ENCODE measurements at places on chromosomes 16 and 17.

GRCh38 chr17:64460955-64461354, 12.0 kb downstream of the MILR1 start:
- peak; percentile 23 for DNase-seq

GRCh38 chr17:47693731-47694580, at the start of gene TBKBP1:
Gene TBKBP1, plus strand, starts transcription at chr17:47694161. Its CDS starts 1,952 bp downstream, at chr17:47696113.
- peak; percentile 57 for DNase-seq

DNA sequence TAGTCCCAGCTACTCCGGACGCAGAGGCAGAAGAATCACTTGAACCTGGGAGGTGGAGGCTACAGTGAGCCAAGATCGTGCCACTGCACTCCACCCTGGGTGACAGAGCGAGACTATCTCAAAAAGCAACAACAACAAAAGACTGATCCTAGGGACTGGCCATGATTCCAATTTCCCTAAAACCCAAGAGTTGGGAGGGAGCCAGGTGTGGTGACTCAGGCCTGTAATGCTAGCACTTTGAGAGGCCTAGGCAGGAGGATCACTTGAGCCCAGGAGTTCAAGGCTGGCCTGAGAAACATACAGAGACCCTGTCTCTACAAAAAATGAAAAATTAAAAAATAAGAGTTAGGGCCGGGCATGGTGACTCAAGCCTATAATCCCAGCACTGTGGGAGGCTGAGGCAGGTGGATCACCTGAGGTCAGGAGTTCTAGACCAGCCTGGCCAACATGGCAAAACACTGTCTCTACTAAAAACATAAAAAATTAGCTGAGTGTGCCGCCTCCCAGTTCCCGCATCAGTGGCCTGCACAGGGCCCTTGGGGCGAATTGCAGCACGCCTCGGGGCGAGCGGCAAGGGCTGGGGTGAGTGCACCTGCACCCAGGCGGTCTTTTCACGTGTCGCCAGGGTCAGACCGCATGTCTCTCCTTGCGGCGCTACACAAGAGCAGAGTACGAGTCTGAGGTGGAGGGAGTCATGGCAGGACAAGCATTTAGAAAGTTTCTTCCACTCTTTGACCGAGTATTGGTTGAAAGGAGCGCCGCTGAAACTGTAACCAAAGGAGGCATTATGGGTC, 40.8 kb downstream of the CDH3 start:
- no peak for DNase-seq

GRCh38 chr17:32914181-32914580, 13.8 kb upstream of the TMEM98 start:
- no peak for DNase-seq

- peak; percentile 17 for DNase-seq
Observed at GRCh38 chr17:35841505-35841904, 27.2 kb downstream of the HEATR9 start.

DNA sequence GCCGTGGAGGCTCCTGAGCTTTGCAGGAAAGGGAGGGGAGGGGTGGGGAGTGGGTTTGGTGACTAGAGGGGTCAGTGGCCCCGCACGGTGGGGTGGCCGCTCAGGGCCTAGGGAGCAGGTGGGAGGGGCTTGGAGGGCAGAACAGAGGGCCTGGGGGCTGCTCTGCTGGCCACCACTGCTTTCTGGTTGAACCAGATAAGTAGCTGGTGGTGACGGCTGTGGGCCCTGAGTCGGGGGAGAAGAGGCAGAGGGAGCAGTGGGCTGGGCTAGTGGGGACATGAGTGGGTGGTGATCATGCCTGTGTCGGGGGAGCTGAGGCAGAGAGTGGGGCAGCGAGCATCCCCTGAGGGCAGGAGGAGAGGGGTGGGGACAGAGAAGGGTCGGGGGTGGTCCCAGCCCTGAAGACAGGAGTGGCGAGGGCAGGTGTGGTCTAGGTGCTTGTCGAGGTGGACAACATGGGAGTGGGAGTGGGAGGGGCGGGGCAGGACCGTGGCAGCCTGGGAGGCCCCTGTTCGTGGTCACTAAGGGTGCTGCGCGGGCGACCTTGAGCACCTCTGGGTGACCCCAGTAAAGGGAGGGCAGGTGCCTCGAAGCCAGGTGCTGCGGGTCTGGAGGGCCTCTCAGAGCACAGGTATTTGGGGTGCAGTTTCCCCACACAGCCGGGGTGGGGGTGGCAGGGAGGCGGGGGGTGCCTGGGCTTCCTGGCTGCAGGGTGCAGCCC, 6.3 kb upstream of the CD7 start:
- no peak for DNase-seq

- DNase-seq: no peak
Observed at GRCh38 chr17:48282303-48282702, 147.7 kb downstream of the SKAP1 start.

GRCh38 chr16:21009815-21010214, 109.2 kb downstream of the LYRM1 start:
- no peak for DNase-seq

- DNase-seq: peak; percentile 51
Observed at GRCh38 chr16:69112285-69113129, 7.1 kb downstream of the HAS3 start.

- no peak for DNase-seq
Observed at GRCh38 chr17:14032234-14032633, 37.1 kb upstream of the COX10 start.

GRCh38 chr16:54303613-54304012, 17.0 kb upstream of the IRX3 start:
- no peak for DNase-seq

DNA sequence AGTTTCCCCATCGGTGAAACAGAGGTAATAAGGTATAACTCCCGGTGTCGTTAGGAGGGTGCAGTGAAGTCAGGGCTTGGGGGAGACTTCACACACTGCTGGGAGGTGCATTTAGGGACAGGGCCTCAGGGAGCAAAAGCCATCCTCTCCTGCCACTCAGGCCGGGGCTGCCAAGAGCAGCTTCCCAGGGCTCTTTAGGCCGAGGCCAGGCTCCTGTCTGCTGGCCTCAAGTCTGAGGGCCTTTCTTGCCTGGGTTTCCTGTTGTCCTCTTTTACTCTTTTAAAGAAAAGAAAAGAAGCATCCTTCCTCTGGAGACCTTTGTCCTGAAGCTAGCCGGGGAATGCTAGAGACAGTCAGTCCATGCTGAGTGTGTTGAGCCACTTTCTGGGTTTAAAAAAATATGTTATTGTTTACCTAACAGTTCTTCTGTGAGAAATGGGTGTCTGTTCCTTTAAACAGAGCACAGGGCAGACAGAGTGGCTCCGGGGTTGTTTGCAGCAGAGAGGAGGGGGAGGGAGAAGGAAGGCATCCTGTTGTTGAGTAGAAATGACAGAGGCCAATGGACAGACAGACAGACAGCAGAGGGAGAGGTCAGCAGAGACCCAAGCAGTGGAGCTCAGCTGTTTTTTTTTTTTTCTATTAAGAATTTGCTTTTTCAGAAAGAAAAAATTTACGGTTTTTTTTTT, 79.1 kb downstream of the C17orf67 start:
- peak; percentile 89 for DNase-seq

DNA sequence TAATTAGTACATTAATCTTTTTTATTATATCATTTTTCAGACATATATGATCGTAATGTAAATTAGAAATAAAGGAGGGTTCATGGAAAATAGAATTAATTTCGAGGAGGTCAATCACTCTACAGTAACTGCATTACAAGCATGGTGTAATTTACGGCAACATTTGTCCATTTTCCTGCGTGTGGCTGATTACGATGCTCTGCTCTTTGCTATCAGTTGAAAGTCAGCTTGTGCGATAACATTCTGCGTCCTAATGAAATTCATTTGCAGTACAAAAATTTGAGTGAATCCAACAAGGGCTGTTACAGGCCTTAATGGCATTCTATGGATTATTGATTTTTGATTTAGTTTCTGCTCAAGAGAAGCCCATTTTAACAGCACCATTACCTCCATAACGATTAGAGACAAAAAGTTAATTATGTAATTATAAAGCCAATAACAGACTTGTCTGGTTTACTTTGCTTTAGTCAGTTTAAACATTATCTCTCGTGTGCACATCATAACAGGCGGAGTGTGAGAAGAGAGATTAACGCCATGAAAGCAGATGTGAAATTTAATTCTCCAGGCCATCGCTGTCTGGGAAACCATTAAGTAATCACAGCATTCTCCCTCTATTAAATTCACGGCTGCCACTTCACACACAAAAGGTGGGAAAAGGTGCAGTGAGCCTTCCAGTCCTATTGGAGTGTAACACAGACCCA, 256.4 kb upstream of the IRX3 start:
- no peak for DNase-seq

DNA sequence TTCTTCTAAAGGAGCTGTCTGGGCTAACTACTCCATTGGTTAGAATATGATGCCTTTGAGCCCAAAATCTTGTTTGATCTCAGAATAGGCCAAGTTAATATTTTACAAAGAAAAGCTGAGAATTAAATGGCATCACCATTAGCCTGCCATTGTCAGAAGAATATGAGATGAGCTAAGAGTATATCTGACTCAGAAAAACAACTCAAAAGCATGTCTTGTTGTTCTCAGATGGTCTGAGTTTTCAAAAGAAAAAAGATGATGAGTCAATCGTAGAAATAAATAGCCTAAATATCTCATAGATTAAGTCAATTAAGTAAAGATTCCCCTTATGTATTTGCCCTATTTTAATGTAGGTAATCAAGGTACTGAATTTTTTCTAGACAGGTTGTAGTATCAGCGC, 197.1 kb upstream of the TBX2 start:
- DNase-seq: peak; percentile 61

- no peak for DNase-seq
Observed at GRCh38 chr16:50884066-50884860, 142.4 kb downstream of the CYLD start.

- no peak for DNase-seq
Observed at GRCh38 chr16:68379472-68380347, 68.6 kb downstream of the SMPD3 start.

GRCh38 chr17:69812240-69812837, 262.7 kb upstream of the KCNJ16 start:
- DNase-seq: peak; percentile 8

DNA sequence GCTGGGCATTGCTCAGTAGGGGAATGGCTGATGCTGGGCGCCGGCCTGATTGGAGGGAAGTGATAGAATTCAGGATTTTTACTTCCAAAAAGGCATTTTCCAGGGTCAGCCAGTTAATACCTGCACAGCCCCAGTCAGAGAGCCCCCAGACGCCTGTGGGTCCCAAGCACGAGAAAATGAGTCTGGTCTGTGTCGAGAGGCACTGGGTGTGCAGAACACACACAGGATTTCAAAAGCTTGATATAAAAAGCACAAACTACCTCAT, 164.6 kb upstream of the TNRC6C start:
- no peak for DNase-seq

DNA sequence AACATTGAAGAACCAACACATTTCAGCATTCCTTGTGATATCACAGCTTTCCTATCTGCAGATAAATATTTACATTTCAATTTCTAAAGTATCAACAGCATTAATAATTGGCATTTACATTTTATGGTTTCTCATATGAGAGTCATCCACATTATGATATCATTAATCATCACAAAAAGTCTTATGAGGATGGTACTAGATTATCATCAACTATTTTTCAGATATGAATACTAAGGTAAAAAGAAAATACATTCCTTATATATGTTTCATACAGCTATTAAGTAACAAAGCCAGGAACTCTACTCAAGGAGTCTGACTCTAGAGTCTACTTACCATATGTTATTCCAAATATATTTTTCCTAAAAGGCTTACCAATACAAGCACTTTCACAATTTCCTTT, 40.7 kb downstream of the ABCA5 start:
- peak; percentile 2 for DNase-seq

GRCh38 chr16:83578171-83578570, 229.6 kb upstream of the HSBP1 start:
- DNase-seq: no peak

GRCh38 chr17:4161967-4162305, 18.9 kb downstream of the CYB5D2 start:
- DNase-seq: no peak

DNA sequence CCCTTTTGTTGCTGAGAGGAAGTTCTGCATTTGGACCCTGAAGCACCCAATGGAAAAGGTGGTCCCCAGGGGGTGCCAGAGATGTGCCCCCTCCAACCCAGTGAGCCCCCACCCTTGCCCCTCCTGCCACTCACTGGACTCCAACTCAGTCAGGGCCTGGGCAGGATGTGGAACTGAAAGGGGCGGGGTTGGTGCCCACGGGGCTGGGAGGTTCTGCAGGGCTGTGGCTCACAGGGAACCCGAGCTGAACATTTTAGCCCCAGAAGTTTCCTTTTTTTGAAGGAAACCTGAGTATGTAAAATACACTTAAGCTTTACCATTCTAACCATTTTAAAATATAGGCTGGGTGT, 15.8 kb upstream of the OGFOD3 start:
- DNase-seq: no peak

- DNase-seq: no peak
Observed at GRCh38 chr17:36485805-36486203, 677 bp upstream of the ZNHIT3 start.

- no peak for DNase-seq
Observed at GRCh38 chr16:22329199-22329695, 32.0 kb downstream of the POLR3E start.

- DNase-seq: no peak
Observed at GRCh38 chr16:81740169-81740568, 38.9 kb upstream of the PLCG2 start.

- no peak for DNase-seq
Observed at GRCh38 chr17:61075988-61076387, 323.7 kb upstream of the TBX2 start.

DNA sequence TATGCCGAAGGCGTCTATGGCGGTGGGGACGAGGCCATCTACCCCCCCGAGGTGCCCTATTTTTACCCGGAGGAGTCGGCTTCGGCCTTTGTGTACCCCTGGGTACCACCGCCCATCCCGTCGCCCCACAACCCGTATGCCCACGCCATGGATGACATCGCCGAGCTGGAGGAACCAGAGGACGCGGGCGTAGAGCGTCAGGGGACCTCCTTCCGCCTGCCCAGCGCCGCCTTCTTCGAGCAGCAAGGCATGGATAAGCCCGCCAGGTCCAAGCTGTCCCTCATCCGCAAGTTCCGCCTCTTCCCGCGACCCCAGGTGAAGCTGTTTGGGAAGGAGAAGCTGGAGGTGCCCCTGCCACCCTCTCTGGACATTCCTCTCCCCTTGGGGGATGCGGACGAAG, 11.4 kb downstream of the MYO15A start:
- DNase-seq: no peak

- DNase-seq: no peak
Observed at GRCh38 chr16:9860876-9861275, 321.4 kb downstream of the GRIN2A start.

DNA sequence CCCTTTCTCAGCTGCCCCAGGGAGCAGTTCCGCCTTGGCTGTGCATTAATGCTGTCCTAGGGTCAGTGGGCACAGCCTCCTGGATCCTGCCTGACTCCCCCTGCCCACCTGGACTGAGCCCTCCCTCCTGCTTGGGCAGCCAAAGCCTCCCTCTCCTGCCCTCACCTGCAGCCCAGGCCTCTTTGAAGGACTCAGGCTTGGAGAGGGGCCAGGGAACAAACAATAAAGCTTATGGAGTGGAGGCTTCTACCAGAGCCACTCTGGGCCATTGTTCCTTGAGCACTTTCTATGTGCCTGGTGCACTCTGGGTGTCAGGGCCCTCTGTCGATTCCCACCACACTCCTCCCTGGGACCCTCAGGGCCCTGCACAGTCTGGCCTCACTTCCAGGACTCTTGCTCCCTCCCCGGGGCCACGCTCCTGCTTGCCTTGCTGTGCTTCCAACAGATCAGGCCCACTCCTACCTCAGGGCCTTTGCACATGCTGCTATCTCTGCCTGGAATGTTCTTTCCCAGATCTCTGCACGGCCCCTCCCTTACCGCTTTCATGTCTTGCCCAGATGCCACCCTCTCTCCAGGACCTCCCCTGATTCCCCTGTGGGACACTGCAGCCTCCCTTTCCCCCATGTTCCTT, 5.0 kb downstream of the KCNJ12 start:
- DNase-seq: no peak

All from EH (cell line).